Activated naive CD8-positive, alpha-beta T cell treated with anti-CD3 and anti-CD28 coated beads for 36 hours (primary cell): ENCODE measurements at places on chromosomes 7 and 10.

DNA sequence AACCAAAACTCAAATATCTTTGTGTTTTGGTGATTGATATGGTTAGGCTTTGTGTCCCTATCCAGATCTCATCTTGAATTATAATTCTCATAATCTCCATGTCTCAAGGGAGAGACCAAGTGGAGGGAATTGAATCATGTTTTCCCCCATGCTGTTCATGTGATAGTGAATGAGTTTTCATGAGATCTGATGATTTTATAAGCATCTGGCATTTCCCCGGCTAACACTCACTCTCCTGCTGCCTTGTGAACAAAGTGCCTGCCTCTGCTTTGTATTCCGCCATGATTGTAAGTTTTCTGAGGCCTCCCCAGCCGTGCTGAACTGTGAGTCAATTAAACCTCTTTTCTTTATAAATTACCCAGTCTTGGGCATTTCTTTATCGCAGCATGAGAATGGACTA lies 419.5 kb downstream of the SH2D4B start:
- no peak for DNase-seq

- DNase-seq = no peak
These were observed 190.9 kb upstream of the PITRM1 start for GRCh38 chr10:3363311-3364045.

DNA sequence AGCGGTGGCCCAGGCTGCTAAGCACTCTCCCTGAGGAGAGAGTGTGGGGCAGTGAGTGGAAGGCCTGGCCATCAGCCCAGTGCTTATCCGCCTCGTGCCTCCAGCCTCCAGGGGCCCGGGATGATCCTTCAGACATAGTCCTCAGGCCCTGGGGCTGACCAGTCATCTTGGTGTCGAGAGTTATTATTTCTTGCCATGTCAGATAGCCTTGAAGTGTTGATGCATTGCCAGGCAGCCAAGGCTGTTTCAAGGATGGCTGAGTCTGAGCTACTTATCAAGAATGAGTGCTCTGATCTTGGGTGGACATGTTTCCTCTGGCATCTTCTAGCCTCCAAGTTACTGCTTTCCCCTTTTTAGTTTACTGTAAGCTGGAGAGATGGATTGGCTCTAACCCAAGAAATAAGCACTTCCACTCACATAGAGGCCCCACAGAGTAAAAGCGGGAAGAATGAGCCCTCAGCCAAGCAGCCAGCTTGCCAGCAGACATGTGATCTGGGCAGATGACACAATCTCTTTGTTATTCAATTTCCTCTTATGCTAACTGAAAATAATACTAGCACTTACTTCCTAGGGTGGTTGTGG lies 136.5 kb upstream of the NAMPT start:
- DNase-seq = no peak

DNA sequence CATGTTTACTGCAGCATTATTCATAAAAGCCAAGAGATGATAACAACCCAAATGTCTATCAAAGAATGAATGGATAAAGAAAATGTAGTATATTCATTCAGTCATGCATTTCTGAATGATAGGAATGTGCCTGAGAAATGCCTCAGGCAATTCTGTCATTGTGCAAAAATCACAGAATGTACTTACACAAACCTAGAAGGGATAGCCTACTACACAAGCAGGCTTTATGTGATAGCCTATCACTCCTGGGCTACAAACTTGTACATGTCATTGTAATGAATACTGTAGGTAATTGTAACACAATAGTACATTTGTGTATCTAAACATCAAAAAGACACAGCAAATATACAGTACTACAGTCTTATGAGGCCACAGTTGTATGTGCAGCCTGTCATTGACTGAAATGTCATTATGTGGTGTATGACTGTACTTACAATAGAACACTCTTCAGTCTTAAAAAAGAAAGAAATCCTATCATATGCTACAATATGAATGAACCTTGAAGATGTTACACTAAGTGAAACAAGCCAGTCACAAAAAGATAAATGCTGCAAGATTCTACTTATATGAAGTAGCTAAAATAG lies 141.8 kb upstream of the GPR22 start:
- DNase-seq = no peak

DNA sequence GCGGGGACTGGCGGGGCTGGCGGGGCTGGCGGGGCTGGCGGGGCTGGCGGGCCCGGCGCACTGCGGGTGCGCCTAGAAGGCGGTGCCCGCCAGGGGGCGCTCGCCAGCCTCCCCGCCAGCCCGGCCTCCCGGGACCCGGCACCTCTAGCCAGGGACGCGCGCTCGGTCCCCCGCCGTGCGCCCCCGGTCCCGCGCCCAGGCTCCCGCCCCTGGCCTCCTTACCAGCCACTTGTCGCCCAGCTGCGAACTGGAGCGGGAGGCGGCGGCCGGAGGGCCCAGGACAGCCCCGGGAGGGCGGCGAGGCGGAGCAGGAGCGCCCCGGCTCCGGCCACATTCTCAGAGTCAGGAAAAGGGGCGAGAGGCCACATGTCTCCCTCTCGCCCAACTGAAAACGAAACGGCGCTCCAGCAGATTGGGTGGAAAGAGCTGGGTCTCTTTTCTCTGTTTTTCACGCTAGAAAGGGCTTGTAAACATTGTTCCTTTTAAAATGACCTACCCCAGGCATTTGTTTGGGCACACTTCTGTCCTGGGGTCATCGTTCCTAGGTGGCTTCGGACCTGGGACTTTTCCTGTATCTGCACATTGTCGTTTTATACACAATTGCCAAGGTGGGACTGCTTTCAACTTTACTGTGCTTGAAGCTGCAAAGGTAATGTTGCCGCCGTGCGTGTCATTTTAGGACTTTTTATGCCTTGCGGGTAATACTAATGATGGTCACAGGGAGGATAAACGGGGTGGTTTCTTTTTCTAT lies 378 bp upstream of the PRKCQ start:
- DNase-seq = peak; percentile 91

GRCh38 chr10:114359041-114359952 lies 45.0 kb downstream of the AFAP1L2 start:
- DNase-seq = no peak

DNA sequence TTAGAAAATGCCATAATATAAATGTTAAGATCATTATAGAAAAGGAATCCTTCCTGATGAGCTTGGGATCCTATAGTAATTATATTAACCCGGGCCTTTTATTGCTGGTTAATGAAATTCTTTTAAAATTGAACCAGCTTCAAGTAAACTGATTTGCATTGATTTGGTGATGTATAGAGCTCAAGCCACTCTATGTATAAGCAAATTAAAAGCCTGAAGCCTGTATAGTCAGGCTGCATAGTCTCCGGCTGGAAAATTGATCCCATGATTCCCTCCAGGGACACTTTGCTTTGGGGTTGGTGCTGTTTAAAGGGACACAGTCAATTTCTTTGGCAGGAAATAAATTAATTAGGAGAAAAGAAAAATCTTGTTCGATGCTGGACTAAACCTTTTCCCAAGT lies 199.1 kb downstream of the HERPUD2 start:
- no peak for DNase-seq

DNA sequence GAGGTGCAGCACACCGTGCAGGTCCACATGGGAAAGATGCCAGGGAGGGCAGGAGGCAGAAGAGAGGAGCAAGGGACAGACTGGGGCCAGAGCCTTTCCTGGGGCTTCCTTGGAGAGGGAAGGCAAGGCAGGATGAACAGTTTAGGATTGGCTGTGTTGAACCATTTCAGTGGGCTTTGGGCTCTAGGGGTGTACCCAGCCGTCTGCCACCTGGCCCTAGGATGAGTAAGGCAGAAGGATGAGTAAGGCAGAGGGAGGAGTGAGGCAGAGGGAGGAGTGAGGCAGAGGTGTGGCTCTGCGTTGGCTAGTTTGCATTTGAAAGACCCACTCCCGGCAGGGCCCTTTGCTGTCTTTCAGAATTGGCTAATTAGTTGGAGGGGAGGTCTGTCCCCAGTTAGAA lies 31.5 kb upstream of the PRF1 start:
- no peak for DNase-seq

GRCh38 chr7:111112439-111112838 lies 21.5 kb downstream of the LRRN3 start:
- no peak for DNase-seq

GRCh38 chr7:140685407-140686087 lies 11.0 kb upstream of the NDUFB2 start:
- DNase-seq = no peak
